ENCODE measurements at places on chromosomes 1 and 21.

GRCh38 chr1:82870332-82870731, 1069.6 kb downstream of the ADGRL2 start:
- no peak for DNase-seq

GRCh38 chr1:86259390-86259789, 102.8 kb upstream of the COL24A1 start:
- peak; percentile 15 for DNase-seq

DNA sequence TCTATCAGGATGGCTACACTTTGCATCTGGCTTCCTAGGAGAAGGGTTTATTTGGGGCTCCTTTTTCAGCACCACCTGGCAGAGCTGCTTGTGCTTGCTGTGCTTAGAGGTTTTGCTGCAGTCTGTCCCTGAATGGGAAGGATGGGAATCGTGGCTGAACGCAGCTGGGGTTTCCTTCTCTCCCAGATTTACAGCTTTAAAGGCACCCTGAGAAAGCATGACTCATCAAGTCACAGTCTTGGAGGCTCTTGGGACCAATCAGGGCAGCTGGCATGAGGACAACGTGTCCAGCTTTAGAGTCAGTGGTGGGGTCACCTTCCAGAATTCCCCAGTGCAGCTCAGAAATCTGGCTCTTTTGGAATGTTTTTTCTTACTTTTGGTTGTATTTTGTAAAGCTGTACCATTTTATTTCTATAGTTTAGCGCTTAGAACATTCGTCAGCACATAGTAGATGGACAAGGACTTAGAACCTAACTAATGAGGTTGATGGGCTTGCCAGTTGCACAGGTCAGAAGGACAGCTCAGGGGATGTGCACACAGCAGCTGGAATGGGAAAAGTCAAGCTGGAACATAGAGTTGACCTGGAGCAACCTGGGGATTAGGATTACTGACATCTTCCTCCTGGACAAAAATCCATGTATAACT, 222.6 kb downstream of the PRDM2 start:
- DNase-seq = no peak

GRCh38 chr21:28822486-28823335, 170.0 kb downstream of the LTN1 start:
- DNase-seq = peak; percentile 67
